ENCODE measurements at places on chromosomes 2 and 18.

DNA sequence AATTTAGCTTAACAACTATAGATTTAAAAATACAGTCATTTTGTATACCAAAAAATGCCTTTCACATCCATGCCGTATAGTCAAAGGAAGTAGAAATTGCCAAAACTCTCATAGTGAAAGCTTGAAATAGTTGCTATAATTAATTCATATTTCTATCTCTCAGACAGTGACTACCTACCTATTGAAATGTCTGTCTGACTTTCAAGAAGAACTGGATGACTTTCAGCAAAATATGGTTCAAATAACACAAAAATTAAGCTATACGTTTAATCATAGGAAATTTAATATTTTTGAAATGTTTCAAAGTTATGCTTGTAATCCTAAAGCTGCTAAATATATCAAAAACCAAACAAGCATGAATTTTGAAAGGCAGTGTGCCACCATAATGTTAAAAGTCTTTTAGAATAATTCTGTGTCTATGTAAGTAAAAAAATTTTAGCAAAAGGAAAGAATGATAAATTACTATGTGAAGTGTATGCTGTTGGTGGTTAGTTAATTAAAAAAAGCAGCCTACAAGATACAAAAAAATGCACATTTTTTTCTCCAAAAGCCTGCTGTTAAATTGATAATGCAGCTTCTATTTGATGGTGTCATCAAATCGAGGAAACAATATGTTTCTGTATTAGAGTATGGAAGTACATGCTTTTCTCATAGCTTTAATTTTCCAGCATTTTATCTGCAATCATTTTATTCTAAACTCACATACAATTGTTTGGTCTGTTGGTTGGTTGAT lies 57.7 kb upstream of the ST6GAL2 start:
- DNase-seq = no peak

GRCh38 chr2:191846515-191847476 lies at the start of gene CAVIN2:
Gene CAVIN2, minus strand, starts transcription at chr2:191847088. Its CDS starts 163 bp downstream, at chr2:191846925.
- peak; percentile 32 for DNase-seq

- no peak for DNase-seq
Observed at GRCh38 chr2:57842531-57842930, 204.1 kb upstream of the VRK2 start.

- DNase-seq = no peak
Observed at GRCh38 chr2:32627441-32627813, 423 bp upstream of the TTC27 start.

DNA sequence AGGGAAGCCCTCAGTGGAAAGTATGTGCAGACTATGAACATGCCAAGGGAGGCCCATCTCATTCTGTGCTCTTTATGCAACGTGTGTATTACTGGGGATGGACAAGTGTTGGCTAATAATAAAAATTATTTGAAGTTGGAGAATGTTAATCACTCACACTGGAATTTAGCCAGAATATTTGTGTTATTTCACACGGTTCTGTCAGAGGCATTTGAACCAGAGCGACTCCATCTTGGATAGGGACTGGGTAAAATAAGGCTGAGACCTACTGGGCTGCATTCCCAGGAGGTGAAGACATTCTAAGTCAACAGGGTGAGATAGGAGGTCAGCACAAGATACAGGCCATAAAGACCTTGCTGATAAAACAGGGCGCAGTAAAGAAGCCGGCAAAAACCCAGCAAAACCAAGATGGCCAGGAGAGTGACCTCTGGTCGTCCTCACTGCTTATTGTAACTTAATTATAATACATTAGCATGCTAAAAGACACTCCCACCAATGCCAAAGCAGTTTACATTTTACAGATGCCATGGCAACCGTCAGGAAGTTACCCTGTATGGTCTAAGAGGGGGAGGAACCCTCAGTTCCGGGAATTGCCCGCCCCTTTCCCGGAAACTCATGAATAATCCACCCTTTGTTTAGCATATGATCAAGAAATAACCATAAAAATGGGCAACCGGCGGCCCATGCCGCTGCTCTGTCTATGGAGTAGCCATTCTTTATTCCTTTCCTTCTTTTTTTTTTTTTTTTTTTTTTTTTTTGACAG lies 2.6 kb upstream of the FZD5 start:
- DNase-seq = no peak

DNA sequence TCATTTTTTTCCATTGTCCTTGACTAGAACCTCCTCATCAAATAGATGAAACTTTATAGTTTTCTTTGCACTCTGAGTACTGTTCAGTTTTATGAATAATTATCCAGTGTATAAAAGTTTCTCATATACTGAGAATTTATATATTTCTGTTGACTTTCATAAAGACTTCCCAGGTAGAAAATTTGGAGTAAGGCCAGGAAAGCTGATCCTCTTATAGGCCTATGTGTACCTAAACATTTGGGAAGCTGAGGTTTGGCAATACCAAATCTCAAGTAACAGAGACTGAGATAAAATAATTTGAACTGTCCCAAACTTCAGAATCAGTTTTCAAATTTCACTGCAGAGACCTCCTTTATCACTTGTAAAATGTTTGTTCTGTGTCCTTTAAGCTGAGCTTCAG lies 43.4 kb downstream of the CCDC102B start:
- no peak for DNase-seq

DNA sequence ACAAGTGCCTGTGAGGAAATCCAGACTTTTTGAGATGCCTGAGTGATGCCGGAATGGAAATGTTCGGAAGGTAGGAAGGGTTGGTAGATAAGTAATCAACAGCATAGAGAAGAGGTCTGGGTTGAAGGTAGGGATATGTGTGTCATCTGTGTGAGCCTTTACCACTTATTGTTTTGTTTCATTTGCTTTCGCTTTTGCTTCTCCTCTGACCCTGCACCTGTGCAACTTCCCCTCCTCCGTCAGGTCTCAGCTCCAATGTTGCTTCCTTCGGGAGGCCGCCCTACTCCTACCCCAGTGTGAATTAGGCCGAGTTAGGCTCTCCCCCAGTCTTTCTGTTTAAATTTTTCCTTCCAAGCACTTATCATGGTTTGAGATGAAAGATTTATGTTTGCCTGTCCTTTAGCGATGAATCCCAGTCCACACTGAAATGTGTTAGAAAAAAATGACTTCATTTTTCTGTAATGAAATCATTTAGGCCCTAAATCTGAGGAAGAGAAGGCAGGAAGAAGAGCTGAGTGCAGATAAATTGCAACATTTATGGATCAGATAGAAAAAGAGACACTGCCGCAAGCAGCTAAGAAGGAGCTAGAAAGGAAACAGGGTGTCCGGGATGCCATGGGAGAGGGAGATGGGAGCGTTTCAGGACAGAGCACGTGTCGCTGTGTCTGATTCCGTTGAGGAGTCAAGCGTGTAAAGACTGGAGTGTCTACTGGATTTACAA lies 139.6 kb upstream of the PELI1 start:
- DNase-seq = no peak

DNA sequence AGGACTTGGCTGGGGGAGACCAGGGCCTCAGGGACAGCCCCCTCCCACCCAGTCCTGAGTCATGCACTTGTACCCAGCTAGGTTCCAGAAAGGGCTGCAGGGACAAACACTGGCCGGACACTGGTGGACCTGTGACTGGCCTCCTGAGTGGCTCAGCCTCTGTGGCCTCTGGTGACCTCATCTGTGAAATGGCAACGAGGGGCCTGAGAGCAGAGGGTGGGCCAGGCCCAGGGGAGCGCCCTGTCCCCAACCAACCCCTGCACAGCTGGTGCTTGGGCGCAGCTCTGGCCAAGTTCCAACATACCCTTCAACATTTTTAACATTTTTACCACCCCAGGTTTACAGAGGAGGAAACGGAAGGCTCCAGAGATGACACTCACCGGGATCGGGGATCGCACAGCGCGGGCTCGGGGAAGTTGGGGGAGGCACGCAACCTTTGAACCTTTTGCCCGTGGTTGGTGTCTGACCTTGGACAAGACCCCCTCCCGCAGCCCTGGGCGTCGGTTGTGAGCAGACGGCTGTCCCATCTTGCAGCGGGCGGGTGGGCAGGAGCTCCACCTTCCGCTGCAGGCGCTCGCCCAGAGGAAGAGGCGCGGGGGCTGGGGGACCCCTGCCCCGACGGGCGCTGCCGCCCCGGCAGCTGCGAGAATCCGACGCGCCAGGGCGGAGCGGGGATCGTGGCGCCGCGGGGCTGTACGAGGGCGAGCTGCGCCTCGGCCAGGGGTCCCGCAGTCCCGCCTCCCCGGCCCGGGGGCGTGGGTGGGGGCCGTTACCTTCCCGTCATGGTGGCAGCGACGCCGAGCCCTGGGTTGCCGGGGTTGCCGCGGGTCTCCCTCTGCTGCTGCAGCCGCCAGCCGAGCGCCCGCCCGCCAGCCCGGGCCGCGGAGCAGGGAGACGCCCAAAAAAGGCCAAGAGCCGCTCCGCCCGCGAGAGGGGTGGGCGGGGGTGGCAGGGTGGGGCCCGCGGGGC lies 805 bp downstream of the LIMS2 start:
- DNase-seq = peak; percentile 60

DNA sequence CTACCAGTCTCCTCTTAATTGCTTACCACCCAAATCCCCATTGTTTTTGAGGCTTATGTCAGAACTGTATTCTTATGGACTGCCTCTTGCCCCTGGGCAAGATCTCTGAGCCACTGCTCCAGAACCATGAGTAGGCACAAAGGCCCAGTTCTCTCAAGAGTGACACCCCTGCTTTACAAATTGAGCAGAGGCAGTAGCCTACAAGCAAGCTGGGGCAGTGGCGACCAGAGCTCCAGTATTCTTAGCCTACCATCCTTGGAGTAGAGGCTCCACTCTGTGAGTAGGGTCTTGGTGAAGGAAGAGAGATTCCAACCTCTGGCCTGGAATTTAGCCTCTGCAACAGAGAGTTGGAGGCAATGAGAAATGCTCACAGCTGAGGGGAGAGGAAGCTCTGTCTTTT lies 36.5 kb downstream of the WDR75 start:
- DNase-seq = no peak

- no peak for DNase-seq
Observed at GRCh38 chr2:47907039-47907781, 912 bp upstream of the FBXO11 start.

GRCh38 chr2:22786817-22787216 lies 598.2 kb upstream of the KLHL29 start:
- DNase-seq = no peak

DNA sequence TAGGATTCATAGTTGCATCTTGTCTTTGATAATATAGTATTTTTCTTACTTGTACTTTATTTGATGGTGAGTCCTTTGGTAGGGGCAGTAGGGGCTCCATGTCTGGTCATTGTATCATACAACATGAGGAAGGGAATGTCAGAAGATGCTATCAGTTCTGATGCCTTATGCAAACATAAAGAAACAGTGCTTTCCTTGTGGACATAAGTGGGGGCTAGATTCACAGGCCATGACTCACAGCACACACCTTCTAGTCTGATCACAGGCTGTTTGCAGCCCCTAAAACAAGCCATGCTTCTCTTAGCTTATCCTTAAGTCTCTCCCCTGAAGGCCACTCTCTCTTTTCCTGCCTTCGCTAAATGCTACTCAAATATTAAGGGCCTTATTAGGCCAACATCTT lies 10.7 kb upstream of the SLC14A1 start:
- no peak for DNase-seq

DNA sequence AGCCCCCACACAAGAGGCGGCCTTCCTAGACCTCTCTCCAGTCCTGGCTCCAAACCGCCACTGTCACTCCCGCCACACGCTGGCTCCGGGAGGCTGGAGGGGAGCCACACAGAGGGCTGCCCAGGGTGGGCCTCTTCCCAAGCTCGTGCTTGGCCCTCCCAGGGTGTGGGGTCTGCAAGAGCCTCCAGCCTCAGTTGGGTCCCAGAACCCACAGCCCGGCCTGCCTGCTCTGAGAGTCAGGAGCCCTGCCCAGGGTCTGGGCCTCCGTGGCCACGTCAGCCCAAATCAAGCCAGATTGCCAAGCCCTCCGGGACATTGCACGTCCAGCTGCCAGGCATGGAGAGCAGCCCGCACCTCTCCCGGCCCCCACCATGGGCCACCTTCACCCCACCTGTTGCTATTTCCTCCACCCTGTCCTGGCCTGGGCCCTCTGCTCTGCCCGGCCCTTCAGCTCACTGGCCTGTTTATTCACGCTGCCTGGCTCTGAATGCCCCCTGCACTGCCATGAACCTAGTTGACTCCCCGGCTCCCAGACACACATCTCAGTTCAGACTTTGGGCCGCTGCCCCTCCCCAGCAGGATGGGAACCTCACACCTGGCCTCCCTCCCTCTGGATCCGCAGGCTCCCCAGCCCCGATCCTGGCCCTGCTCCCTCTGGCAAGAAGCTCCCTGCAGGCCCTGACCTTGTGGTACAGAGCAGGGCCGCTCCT lies 61.0 kb downstream of the BIN1 start:
- no peak for DNase-seq

DNA sequence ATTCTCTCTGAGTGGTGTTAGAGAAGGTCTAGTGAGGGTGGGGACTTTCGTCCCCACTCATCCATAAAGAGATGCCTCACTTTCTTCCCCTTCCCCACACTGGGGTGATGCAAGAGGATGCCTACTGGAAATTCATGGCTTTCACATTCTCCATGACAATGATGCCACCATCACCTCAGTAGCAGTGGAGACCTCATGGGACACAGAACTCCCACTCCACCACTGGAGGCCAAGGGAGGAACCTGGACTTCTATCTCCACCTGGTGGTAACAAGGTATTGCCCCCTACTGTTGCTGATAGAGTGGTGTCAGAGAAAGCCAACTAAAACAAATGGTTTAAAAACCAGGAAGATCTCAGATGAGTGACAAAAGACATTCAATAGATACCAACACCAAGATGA lies 110.9 kb downstream of the INHBB start:
- no peak for DNase-seq

- peak; percentile 13 for DNase-seq
Observed at GRCh38 chr2:74690571-74690970, 36.5 kb downstream of the SEMA4F start.

- DNase-seq = no peak
Observed at GRCh38 chr2:109382226-109382895, 231.4 kb downstream of the SEPTIN10 start.

- DNase-seq = no peak
Observed at GRCh38 chr18:77084688-77085035, 47.9 kb downstream of the MBP start.

GRCh38 chr2:233818639-233819621 lies 35.4 kb downstream of the HJURP start:
- no peak for DNase-seq

- DNase-seq = no peak
Observed at GRCh38 chr2:237868631-237869342, 9.4 kb downstream of the RAMP1 start.

DNA sequence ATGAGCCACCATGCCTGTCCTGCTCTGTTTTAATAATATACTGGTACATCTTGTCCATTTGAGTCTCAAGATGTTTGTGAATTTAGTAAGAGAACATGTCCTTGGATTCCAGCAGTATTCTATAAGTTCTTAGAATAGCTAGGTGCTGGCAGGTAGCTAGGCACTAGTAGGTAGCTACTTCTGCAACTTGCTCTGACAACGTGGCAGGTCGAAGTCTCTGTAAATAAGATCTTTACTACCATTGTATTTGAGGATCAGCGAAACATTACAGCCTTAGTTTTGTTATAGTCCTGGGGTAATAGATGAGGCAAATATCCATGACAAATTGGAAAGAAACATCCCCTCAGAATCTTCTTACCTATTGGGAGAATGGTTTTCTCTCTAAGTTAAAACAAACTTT lies 14.2 kb upstream of the PRELID3A start:
- no peak for DNase-seq

GRCh38 chr2:121828281-121828731 lies 72.9 kb downstream of the TSN start:
- DNase-seq = no peak

Measured in right kidney (tissue), 9 donors.